Activated CD4-positive, alpha-beta T cell treated with anti-CD3 and anti-CD28 coated beads, Interleukin-2, amount 10 ng/mL, durations not matched to agents 7 days and 5 days (primary cell): ENCODE measurements at places on chromosomes 3 and 15.

DNA sequence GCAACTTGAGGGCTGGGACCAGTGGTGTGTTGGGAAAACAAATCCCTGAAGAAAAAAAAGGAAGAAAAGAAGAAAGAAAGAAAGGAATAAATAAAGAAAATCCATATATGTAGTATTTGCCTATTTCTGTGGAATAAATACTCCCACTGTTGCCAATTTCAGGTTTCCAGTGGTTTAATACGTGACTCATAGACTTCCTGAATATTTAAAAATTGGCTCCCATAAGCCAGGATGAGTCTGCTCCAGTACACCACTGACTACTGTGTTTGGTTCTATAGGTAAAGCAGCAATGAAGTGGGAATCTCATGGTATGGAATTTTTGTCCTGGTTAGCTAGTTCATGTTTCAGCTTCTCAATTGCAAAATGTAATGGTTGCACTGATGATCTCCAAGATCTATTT, 31.6 kb downstream of the PYDC2 start:
- H3K4me3 ChIP-seq = no peak overlapping the region
- no peaks in the 10 kb centered on the region for H3K36me3 ChIP-seq
- DNase-seq = no peak
- H3K27ac ChIP-seq = no peak overlapping the region
- H3K4me1 ChIP-seq = no peaks in the 10 kb centered on the region

DNA sequence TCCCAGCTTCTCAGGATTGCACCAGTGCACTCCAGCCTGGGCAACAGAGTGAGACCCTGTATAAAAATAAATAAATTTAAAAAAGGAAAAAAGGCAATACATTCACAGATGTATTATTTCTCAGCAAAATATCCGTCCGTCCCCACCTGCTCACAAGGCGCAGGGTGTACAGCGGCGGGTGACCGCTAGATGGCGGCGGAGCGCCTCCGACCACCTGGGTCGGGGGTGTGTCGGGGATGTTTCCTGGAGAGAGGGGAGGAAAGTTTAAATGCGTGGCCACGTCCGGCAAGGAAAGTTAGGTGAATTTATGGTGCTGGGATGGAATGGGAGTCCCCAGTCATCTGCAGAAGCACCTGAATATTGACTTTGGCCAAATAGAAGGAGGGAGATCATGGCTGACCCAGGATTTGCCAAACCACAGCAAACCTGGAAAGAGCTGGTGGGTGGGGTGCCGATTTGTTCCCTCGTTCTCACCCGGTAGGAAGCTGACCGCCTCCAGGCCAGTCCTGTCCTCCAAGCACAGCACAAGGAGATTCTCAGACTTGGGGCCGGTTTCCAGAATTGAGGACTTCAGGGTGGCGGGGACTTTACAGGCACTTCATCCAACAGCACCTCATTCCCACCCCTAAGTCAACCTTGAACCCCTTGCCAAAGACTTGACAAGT, 88.3 kb downstream of the TMEM266 start:
- no peak overlapping the region for H3K27ac ChIP-seq
- peak; percentile 70 for DNase-seq
- H3K27me3 ChIP-seq = peaks cover 34% of the 10 kb centered on the region
- H3K4me3 ChIP-seq = no peak overlapping the region

- H3K4me3 ChIP-seq = no peak overlapping the region
- no peaks in the 10 kb centered on the region for H3K36me3 ChIP-seq
- H3K4me1 ChIP-seq = no peaks in the 10 kb centered on the region
- DNase-seq = no peak
These were observed 142.4 kb upstream of the TMC3 start for GRCh38 chr15:81516461-81516860.

DNA sequence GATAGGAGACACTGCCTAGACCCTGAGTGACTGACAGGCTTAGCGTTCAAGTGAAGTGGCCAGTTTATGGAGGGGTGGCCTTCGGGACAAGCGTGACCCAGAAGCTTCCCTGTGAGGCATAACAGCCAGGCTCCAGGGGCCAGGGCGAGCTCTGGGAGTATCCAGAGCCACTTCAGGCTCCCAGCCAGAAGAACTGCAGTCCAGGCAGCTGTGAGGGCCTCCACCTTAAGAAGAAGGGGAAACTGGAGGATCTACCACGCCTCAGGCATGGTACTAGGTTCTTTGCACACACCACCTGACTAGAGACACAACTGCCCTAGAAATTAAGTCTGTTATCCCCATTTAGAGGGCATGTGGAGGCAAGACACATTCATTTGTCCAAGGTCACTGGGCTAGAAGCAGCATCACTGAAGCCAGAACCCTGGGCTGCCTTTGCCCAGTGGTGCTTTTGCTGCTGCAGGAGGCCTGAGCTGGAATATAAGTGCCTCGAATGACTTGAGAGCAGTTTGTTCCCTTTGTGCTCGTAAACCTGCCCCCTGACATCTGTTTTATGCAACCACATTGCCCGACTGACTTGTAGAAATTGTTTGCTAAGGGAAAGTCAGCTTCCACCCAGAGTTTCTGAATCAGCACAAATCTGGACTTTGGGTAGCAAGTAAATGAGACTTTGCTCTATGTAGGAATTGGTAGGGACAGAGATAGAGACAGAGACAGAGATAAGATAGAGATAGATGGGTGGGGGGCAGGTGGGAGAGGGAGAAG, 23.3 kb downstream of the RASGRF1 start:
- H3K4me1 ChIP-seq = no peaks in the 10 kb centered on the region
- peaks cover 2% of the 10 kb centered on the region for H3K27me3 ChIP-seq
- H3K27ac ChIP-seq = no peak overlapping the region
